ENCODE measurements at places on chromosomes 11 and 22.

DNA sequence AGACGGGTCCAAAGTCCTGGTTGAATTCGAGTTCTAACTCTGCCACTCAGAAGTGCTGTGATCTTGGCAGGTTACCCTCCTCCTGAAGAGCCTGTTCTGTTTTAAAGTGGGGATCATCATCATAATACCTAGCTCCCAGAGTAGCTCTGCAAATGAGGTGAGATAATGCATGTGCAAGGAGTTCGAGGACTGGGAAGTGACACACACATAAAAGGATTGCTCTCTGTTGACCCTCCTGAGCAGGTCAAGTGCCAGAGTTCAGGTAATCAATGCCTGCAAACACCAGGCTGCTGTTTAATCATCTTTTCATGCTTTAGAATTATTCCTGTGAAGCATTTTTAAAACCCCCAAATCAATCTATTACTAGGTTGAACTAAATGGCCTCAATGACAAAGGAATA is 19.9 kb downstream of the RCN1 start:
- DNase-seq: no peak

DNA sequence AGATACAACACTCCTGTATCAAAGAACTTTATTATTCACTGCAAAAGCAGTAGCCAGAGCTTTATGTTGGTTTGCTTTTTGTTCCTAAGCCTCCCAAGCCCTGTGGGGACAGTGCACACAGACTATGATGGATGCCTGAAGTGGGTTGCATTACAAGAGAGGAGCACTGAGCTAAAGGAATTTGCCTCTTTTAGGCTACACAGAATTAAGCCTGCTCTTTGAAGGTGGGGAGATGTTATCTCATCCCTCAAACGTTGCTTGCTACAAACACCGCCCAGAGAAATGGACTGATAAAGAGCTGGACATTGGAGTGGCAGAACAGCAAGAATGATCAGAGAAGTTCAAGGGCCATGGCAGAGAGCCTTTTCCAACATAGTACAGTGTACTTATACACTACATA is 2.5 kb upstream of the POGLUT3 start:
- no peak for DNase-seq

- DNase-seq: no peak
These were observed 125.0 kb downstream of the SIK3 start for GRCh38 chr11:116973270-116973669.

DNA sequence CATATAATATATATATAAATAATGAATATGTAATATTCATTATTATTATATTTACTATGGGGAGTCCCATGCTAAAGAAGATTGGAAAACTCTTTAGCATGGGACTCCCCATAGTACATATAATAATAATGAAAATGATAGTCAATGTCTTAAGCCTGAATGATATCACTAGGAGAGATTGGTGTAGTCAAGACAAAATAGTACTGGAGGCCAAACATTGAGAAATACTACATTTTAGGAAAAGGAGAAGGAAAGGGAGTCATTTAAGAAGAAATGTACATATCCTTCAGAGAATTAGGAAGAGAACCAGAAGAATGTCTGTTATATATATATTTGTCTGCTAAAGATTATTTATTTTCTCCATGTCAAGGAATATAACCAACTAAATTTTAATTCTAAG is 5.0 kb upstream of the VWA5A start:
- DNase-seq: no peak

DNA sequence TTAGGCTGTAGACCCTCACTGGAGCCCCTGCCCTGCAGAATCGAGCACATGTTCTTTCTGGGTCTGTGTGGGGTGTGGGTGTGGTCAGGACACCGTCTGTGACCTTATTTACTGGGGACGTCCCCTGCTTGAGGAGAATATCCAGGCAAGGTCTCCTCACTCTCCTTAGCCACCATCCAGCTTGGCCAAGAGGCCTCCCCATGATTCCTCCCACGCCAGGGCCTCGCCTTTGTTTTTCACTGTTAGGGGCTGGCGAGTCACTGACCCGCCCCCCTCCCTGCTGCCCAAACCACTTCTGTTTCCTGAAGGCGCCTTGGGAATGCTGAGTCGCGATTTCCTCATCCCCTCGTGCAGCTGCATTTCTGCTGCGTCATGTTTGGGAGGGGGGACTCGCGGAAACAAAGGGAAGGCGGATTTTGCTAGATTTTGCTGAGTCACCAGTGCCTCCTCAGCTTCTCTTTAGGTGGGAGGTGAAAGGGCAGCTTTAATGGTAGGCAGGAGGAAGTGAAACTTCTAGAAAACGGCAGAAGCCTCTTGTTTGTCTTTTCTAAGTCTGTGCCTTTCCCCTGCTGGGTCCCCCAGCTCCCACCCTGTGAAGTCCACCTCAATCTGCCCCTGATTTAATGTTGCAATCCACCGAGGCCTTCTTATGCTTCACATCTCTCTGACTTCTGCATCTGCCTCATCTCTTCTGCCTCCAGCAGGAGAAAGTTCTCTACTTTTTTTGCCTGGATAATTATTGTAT is 4.0 kb upstream of the HMOX1 start:
- no peak for DNase-seq

DNA sequence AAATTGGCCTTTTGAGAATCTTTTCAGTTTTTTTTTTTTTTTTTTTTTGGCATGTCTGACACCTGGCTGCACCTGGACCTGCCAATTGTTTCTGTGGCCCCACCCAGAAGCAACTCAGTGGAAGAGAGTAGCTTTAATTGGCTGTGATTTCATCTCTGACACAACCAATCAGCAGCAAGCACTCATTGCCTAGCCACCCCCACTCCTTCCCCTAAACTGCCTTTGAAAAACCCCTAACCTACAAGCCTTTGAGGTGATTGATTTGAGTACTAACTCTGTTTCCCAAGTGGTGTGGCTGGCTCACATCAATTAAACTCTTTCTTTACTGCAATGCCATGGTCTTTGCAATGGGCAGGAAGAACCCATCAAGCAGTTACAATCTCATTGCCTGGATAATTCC is 98.2 kb upstream of the CHORDC1 start:
- DNase-seq: no peak

DNA sequence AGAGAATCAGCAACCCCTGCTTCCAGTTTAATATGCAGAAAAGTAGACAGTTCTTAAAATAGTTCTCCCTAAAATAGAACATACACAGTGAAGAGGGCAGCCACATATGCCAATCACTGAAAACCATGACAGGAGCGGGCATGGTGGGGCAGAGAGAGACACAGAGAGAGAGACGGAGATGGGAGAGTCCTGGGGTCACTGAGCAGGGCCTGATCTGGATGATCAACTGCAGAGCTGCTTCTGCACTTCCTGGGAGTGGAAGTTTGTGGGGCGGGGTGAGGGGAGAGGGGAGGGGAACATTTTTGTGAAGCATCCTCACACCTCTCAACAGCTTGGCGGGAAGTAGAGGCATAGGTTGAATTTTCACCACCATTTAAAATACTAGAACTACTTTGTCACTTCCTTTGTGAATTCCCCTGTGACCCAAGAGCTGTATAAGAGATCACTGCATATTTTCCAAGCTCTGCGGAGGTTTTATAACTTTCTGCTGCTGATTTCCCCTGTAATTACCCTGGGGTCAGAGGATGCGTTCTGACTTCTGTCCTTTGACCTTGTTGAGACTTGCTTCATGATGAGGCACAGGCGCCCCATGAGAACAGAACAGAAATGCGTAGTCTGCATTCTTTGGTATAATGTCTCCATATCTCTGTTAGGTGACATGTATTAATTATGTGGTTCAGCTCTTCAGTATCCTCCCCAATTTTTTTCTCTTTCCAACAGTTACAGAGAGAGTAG is 419.4 kb downstream of the BRD1 start:
- no peak for DNase-seq

DNA sequence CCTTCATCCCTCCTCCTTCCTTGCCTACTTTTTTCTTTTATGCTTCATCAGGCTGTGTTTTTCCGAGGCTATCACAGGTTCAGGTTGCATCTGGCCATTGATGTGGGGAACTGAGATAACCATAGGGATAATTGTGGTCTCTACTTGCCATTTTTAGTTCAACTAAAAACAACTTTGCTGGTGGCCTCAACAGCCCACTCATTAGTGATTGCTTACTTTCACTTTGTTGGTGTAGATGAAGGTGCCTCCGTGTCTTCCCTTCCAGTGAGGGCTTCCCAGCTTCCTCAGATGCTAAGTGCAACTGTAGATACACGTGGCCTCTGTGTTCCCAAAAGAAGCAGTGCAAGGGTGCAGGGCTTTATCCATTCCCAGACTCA is 35.0 kb downstream of the KCNJ1 start:
- no peak for DNase-seq

- no peak for DNase-seq
These were observed 23.2 kb downstream of the IFITM10 start for GRCh38 chr11:1727096-1727690.

DNA sequence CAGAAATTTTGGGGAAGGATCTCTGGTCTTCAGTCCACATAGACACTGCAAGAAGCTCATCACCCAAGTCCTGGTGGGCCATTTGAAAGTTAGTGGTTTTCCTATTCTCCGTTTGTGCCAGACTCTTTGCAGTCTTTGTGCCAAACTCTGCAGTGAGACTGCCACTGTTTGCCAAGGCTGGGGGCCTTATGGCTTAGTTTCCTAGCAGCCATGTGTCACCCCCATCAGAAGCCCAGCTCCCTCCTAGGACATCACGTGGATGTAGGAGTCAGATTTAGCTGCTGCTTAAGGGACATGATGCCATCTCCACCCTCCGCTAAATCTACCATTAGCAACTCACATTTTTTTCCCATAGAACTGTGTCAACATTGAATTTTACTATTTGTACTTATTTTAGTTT is 220.0 kb downstream of the C11orf91 start:
- no peak for DNase-seq

- no peak for DNase-seq
These were observed 10.0 kb upstream of the JAML start for GRCh38 chr11:118234833-118235232.

GRCh38 chr11:17117262-17117661 is 39.8 kb upstream of the RPS13 start:
- DNase-seq: no peak

GRCh38 chr11:43992834-43993637 is 50.6 kb downstream of the C11orf96 start:
- DNase-seq: no peak

- no peak for DNase-seq
These were observed 24.0 kb downstream of the CD5 start for GRCh38 chr11:61126256-61126655.

- DNase-seq: no peak
These were observed 13.5 kb downstream of the NUMA1 start for GRCh38 chr11:72066855-72067254.

DNA sequence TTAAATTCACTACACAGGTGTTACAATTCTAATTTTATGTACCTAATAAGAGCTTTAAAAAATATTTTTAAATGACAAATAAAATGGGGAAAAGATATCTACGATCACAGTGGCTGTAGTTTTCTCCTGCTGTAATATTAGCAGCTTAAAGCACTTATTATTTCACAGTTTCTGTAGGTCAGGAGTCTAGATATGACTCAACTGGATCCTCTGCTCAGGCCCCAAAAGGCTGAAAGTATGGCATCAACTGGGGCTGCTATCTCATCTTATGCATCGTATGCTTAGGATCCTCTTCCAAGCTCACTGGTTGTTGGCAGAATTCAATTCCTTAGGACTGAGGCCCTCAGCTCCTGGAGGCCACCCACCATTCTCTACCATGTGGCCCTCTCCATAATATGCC is 12.8 kb downstream of the FBXO3 start:
- no peak for DNase-seq

GRCh38 chr22:25672289-25673084 is 69.5 kb upstream of the MYO18B start:
- DNase-seq: no peak

- DNase-seq: no peak
These were observed 7.5 kb downstream of the OR6M1 start for GRCh38 chr11:123798513-123799252.

DNA sequence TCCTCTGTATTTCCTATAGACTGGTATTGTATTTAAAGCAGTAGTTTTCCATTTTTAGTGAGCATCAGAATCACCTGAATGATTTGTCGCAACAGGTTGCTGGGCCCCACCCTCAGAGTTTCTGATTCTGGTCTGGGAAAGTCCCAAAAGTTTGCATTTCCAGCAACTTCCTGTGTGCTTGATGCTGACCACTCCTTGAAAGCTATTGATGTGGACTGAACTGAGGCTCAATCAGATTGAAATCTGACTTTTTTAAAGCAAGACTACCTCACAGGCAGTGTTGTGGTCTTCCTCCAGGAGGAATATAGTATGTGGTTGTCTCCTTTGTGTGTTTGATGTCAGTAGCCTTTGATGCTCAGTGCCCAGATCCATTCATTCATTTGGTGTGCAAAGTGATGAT is 17.2 kb upstream of the MPZL2 start:
- no peak for DNase-seq

- DNase-seq: no peak
These were observed 852.3 kb downstream of the BRD1 start for GRCh38 chr22:48975316-48975741.

DNA sequence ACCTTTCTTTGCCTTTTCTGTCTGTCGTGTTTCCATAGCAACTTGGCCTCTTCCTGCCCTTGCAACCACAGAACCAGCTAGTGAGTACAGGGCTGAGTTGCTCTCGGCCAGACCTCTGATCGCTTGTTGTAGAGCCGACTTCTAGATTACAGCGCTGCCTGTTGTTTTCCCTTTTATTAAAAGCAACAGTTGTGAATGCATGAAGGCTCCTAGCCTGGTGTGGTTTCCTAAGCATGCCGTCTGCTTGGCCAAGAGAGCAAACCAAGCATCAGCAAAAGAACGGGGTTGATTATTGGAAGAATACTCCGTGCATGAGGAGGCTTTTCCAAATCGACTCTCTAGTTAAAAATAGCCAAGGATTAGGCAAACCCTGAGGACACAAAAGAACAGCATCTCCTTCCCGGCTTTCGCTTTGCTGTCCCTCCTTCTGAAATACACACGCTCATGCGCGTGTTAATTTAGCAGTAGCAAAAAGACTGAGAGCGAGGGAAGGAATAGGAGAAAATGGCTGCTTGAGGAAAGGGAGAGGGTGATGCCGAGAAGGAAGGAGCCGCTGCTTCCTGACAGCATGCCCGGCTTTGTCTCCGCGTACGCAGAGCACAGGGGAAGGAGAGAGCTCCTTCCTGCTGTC is 71.5 kb upstream of the TTC12 start:
- no peak for DNase-seq

- no peak for DNase-seq
These were observed 1230.8 kb downstream of the LRRC4C start for GRCh38 chr11:40228662-40229061.

GRCh38 chr11:126140201-126140925 is 71.1 kb downstream of the RPUSD4 start:
- no peak for DNase-seq
